Stomach (tissue), 19 donors: ENCODE measurements at places on chromosomes 11 and 22. TPM values are rescaled to one million over a fixed set of nuclear protein-coding genes. Genes with fewer than 3 reads are reported as not detected.

DNA sequence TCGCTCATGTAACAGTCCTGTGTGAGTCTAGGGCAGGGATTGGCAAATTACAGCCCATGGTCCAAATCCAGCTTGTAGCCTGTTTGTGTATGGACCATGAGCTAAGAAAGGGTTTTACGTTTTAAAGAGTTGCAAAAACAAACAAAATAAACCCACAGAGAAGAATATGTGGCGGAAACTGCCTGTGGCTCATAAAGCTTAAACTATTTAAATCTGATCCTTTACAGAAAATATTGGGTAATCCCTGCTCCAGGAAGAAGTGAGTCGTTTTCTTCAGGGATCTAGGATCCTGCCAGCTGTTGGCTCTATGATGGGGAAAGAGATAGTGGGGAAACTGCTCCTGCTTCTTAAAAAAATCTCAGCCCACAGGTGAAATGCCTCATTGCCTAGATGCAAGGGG is 3.4 kb upstream of the OR6Q1 start:
- no peak for DNase-seq

GRCh38 chr22:48704335-48704734 is 1123.3 kb downstream of the BRD1 start:
- DNase-seq, result no peak

NPAS4 gene
- not detected for polyA plus RNA-seq

FADS1 gene
- polyA plus RNA-seq, result 4.1 TPM

DNA sequence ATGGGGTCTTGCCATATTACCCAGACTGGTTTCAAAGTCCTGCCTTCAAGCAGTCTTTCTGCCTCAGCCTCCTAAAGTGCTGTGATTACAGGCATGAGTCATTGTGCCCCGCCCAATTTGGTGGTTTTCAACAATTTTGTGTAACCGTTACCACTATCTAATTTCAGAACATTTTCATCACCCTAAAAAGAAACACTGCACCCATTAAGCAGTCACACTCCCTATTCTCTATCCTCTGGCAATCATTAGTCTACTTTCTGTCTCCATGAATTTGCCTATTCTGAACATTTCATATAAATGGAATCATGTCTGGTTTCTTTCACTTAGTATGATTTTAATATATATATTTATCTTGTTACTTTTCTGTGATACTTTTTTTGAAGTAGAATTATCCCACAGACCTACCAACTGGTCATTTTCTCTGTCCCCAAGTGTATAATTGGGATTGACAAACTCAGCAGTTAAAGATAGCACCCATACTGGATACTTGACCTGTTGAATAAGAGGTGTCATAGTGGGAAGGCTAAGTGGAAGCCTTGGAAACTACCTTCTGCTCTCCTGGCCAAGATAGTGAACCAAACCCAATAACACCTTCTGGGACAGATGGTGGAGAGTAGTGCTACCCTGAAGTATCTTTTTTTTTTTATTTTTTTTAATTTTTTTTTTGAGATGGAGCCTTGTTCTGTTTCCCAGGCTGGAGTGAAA is 64.8 kb downstream of the STIM1 start:
- DNase-seq, result peak; percentile 32

GRCh38 chr22:28607795-28608194 is 71.8 kb downstream of the TTC28 start:
- DNase-seq, result no peak

DNA sequence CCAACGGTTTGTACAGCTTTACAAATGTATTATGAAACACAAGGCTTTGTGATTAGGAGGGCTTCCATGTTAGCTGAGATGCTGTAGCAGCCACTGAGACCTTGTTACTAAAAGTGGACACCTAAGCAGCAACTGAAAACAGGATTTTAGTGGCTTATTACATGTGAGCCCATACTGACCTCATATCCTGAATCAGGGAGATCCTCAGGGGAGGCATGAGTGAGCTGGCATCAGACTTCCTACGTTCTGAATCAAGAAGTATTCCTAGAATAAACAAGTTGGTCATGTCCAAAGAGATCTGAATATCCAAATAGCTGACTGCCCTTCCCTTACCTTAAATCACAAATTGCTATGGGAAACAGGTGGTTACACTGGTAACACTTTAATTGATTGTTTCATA is 59.1 kb upstream of the SCUBE2 start:
- no peak for DNase-seq

- no peak for DNase-seq
Measured at GRCh38 chr11:82229341-82229740, 504.3 kb downstream of the FAM181B start.

- no peak for DNase-seq
Measured at GRCh38 chr11:100752371-100753171, 65.5 kb downstream of the ARHGAP42 start.

FXYD2 gene
- polyA plus RNA-seq, result 1.0 TPM

DNA sequence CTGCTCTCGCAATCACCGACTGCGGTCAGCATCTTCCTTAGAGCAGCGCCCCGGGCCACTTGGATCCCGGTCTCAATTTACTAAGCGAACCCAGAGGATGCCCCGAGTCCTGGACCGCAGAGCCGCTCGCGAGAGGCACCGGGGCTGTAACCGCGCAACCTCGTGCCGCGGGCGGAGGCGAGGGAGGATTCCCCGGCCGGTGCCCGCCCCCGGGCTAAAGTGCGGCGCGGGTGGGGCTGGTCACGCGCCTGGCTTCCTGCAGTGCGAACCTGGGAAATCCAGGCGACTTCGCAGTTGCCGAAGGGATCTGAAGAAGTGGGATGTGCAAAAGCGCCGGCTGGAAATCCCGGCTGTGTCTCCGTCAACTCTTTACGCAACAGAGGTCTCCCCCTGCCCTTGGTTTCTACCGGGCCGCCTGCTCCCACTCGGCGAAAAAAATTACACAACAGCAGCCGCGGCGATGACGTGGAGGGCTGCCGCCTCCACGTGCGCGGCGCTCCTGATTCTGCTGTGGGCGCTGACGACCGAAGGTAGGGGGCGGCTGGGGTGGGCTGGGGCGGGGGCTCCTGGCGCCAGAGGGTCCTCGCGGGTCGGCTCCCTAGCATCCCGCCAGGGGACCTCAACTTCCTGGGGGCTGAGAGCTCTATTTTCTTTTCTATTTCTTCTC is at the start of gene NCR3LG1:
NCR3LG1 (plus strand) TSS at position 291 of the 667 bp plus-strand sequence; CDS start at position 461, 170 bp downstream.
- DNase-seq, result peak; percentile 84

DNA sequence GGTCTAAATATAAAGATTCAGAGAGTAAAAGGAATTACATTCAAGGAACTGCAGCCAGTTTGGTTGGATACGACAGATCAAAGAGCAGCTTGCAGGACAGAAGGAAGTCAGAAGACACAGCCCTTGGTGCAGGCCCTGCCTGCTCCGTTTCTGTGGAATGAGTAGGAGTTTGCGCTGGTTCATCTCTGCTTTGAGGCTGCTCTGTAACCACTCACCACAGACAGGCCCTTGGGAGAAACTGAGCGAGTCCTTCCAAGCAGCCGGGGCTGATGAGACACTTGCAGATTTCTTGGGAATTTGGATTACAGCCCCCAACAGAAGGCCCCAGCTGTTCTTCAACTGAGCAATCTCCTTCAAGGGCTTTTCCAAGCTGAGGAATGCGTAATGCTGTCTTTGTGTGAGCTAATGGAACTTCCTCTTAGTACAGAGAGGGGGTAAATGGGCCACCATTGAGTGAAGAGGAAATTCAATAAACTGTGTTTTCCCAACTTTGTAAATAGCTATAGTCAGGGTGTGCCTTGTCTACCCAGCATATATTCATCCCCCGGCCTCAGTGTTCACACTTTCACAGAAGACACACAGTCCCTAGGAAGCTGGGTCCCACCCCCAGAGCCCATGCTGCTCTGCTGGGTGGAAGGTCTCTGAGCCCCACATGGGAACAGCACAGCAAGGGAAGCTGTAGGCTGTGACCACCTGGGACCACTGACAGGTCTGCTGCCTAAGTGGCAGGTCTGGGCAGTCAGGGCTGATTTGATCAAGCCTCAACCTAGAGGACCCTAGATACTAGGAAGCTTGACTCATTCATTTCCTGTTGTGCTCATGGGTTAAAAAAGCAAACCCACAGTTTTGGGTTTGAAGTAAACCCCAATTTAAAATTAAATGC is 16.6 kb downstream of the IL10RA start:
- DNase-seq, result peak; percentile 93

DNA sequence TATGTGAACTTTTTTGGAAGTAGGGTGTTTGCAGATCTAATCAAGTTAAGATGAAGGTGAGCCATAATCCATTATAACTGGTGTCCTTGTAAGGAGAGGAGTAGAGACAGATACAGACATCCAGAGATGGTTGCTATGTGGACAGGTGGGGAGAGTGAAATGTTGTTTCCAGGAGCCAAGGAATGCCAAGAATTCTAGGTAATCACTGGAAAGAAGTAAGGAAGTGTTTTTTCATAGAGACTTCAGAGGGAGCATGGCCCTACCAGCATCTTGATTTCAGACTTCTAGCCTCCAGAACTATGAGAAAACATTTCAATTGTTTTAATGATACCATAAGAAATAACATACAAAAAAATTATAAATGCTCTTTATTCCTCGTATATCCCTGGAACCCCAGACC is 320.5 kb upstream of the ANO3 start:
- no peak for DNase-seq

DNA sequence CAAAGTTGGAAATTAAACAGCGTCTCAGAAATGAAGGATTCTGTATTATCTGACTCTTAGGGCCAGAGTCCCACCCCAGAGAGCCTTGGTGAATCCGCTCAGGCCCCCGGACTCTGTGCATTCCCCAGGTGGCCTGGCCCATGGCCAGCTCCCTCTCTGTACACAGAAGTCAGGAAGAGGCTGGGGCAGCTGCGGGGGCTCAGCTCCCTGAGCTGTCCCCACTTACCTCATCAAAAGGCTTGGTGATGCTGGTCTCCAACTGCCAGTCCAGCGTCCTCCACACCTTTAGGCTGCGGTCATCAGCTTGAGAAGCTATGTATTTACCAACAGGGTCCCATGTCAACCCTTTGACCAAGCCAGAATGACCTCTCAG is 35.0 kb downstream of the HIRA start:
- no peak for DNase-seq

DNA sequence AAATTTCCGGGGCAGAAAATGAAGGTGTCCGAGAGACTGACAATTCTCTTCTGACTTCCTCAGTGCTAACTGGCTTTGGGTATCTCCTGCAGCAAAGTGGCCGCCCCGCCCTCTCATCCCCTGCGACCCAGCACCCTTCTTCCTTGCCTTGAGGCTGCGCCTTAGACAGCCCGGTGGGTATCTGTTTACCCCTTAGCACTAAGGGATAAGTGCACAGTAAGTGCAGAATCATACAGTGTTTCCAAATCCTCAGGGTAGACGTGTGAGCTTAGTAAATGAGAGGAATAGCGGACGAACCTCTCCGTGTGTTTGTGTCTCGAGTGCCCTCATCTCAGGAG is 368 bp upstream of the CHORDC1 start:
- no peak for DNase-seq

GGTLC3 gene
- 0.25 TPM for polyA plus RNA-seq

AGBL2 gene
- 0.90 TPM for polyA plus RNA-seq

SLC6A5 gene
- not detected for polyA plus RNA-seq

PIWIL4 gene
- polyA plus RNA-seq, result 4.2 TPM

GRCh38 chr11:4886186-4886585 is 4.5 kb downstream of the OR51T1 start:
- no peak for DNase-seq

MIOX gene
- not detected for polyA plus RNA-seq

DNA sequence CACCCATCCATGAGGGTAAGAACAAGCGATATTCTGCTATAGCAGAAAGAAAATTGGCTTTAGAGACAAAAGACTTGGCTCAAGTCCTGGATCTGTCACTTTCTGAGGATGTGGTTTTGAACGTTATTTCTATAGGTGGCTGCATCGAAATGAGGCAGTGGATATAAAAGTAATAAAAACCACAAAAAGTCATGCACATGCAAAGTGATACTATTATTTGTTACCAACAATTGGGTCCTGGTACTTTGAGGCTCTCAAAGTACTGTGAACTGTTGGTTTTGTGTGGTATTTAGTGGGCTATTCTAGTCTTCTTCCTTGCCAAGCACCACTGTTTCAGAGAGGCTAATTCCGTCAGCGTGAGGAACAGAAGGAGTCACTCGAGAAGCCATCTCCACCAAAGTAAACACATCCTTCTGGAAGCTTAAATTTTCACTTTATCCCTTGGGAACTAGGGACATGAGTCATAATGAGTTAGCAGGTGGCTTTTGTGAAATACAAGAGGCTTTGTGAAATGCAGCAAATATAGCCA is 13.1 kb downstream of the UBASH3B start:
- DNase-seq, result no peak

XNDC1N gene
- polyA plus RNA-seq, result 2.9 TPM

GRCh38 chr11:95371153-95371552 is 140.2 kb upstream of the SESN3 start:
- DNase-seq, result no peak

GRCh38 chr11:40140560-40140959 is 1318.9 kb downstream of the LRRC4C start:
- no peak for DNase-seq

GLYATL1 gene
- polyA plus RNA-seq, result 1.7 TPM

- no peak for DNase-seq
Measured at GRCh38 chr11:779955-780532, 2.8 kb upstream of the GATD1 start.

GRCh38 chr11:76806608-76807205 is 23.6 kb downstream of the TSKU start:
- no peak for DNase-seq
